ENCODE measurements at places on chromosomes 12 and 14.

DNA sequence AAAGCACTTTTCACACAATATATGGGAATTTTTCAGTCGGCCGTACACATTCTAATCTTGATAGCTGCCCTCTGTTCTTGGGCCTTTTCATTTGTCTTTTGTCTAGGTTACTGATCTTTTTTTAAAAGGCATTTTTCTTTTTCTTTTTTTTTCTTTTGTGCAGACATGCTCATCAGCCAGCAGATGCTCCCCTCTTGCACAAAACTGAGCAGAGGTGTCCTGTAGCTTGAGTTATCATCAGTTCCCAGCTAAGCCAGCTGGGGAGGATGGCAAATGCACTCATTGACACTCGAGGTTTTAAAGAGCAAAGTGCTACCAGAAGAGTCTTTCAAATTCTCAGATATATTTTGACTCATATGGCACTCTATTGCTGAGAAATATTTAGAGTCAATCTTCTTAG lies 913.9 kb upstream of the SEL1L start:
- DNase-seq = no peak

- no peak for DNase-seq
Measured at GRCh38 chr12:105939181-105939721, 199.5 kb downstream of the NUAK1 start.

GRCh38 chr12:55049676-55050075 lies 29.9 kb downstream of the NEUROD4 start:
- DNase-seq = no peak

DNA sequence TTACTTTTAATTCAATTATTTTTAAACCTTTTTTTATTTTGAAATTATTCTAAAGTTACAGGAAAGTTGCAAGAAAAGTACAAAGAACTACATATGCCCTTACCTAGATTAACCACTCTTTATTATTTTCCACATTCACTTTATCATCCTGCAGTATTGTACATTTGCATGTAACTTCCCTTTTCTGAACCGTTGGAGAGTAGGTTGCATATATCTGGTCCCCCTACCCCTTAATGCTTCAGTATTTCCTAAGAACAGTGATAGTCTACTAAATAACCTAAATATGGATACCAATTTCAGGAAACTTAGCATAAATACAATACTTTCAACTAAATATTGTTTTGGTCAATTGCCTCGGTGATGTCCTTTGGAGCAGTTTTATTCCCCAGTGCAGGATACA lies 15.0 kb downstream of the G2E3 start:
- DNase-seq = no peak
